ENCODE measurements at places on chromosomes 7 and 10.

DNA sequence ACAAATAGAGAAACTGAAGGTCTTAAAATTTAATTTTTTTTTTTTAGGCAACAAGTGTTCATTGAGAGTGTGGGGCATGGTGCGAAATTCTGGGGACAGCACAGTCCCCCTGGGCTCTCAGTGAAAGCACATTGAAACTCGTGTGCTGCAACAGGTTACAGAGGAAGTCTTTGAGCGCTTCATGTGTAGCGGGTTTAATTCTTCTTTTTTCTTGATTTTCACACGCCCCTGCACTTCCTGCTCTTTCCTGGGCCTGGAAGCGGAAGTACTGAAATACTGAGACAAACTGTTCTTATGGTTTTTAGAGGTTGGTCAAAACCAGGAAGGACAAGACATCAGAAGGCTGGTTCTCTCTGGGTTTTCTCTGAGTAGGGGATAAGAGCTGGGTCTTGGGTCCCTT, 203.5 kb downstream of the PTEN start:
- peak; percentile 65 for DNase-seq

DNA sequence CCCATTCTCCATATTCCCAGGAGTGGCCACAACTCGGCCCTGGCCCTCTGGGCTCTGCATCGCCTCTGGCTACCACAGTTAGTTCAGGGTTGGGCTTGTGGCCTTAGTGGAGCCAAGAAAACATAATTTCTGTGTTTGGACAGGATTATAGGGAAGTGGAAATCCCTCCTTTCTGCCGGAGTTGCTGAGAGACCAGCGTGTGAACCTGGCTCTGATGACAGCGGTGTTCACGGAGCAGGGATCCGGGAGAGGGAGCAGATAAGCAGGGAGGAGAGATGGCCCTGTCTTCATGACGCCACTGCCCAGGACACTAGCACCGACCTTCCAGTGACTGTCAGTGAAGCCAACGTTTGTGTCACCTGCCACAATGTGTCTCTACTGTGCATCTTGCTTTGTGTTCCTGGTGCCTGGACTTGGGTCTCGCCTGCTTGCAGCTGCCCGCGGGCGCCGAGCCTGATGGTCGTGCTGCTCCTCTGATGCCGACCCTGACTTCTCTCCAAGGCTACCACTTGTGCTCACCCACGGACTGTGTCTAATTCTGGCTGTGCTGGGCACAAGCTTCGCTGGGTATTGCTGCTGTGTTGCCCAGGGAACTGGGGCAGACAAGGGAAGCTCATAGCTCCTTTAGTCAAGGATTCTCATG, 67.0 kb upstream of the VIPR2 start:
- no peak for DNase-seq

GRCh38 chr7:6432781-6433180, 15.0 kb downstream of the DAGLB start:
- no peak for DNase-seq

DNA sequence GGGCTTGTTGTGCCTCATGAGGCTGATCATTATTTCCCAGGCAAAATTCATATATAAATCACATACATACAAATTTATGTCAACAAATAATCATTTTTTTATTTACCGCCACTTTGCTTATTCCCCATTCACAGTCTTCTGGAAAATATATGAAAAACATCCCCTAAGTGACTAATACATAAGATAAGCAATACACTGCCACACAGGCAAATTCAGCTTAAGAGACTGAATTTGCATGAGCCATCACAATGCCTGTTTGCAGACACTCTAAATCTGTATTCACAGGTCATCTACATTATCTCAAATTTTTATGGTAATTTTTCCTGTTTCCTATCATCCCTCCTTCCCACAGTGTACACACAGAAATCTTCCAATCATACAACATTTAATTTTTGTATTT, 13.2 kb downstream of the OSBPL3 start:
- DNase-seq: no peak

DNA sequence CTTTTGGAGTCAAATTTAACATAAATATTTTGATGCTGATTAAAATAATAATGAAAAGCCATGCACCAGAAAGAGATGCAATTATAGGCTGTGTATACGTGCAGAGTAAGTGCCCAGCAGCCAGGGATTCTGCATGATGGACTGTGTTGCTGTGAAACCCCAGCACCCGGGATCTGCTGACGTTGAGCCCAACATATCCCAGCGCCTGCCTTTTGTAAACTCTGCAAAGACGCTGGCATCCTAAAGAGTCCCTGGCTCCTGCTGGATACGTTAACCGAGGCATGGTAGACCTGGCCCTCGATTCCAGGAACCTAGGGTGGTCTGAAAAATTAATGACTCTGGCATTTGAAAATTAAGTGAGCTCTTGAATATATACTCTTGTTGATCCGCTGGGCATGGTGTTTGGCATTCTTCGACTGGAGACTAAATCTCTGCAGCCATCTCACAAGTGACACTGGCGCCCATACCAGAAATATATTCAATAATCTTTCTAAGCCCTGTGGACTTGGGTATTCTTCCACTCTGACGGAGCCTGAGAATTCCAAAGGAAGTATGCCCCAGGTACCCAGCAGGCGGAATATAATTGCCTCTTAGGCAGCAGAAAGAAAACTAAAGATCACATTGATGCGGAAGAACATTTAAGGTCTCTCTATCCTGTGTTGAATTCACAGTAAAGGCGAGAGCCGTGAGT, 191.2 kb upstream of the SH2B2 start:
- DNase-seq: no peak

- DNase-seq: no peak
Measured at GRCh38 chr10:18099415-18099814, 40.8 kb upstream of the CACNB2 start.

GRCh38 chr7:18461785-18462467, 33.6 kb upstream of the HDAC9 start:
- no peak for DNase-seq

GRCh38 chr7:112571852-112572607, 91.2 kb downstream of the LSMEM1 start:
- DNase-seq: no peak

DNA sequence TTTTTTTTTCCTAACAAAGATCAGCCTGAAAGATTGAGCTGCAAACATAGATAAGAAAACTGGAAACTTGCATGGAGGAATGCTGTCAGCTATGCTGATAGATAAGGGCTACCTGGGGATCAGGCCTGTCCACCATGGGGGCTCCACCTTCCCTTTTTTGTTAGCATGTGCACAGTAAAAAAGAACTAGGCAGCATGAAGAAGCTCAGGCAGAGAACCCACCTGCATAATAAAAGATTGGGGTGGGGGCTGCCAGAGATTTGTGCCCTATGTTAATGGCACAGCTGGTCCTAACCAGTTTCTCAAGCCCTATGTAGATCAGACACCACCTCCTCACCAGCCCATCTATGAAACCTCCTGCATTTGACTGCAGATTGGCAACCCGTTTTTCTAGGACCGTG, 45.4 kb upstream of the CACNB2 start:
- no peak for DNase-seq

DNA sequence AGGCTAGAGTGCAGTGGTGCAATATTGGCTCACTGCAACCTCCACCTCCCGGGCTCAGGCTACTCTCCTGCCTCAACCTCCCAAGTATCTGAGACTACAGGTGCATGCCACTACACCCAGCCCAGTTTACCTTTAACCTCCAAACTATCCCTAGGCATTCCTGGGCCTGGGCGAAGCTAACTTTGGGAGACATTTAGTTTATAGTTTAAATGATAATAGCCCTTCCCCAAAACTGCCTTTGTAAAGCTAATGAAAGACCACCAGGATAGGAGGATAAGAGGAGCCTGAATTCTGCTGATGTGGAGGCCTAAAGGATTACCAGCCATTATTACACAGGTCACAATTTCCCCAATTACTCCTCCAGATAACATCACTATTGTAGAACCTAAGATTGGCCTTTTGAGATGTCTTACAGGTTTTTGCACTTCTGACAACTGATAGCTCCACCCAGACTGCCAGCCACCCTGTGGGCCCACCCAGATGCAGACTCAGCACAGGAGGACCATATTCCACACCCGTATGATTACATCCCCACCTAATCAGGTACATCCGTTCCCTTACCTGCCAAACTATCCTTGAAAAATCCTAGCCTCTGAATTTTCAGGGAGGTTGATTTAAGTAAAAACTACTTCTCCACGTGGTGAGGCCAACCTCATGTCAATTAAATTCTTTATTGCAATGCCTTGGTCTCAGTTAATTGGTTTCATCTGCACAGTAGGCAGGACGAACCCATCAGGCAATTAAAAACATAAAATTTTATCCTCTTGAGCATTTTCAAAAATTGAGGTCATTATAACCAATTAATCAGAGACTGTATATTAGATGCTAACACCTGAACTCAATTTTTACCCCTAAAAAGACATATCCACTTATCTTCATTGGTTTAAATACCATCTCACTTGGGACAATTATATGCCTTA, 62.3 kb upstream of the TMEM254 start:
- DNase-seq: no peak

Data from CD8-positive, alpha-beta memory T cell (primary cell).